NCI-H1930 (cell line): ENCODE measurements at places on chromosomes 2 and 18.

GRCh38 chr2:128293426-128293755, 25.3 kb downstream of the HS6ST1 start:
- no peak for DNase-seq

GRCh38 chr2:233063269-233063975, 3.3 kb downstream of the INPP5D start:
- no peak for DNase-seq

DNA sequence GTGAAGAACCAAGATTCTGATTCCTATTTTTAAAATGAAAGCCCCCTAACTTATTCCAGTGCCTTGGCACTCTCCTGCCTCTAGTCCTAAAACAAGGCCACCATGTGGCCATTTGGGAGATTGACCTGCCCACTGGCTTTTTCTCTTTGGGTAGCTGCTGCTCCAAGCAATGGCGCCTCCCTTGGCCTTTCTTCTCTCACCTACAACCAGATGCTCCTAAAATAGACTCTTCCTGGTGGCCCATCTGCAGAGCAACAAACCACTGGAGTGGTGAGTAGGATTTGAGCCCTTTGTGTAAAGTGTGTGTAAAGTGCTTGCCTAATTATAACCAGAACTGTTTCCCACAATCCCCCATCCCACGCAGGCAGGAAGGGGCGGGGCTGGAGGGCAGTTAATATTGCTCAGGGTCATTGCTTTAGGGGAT, 114.2 kb downstream of the FHOD3 start:
- DNase-seq: peak; percentile 22

DNA sequence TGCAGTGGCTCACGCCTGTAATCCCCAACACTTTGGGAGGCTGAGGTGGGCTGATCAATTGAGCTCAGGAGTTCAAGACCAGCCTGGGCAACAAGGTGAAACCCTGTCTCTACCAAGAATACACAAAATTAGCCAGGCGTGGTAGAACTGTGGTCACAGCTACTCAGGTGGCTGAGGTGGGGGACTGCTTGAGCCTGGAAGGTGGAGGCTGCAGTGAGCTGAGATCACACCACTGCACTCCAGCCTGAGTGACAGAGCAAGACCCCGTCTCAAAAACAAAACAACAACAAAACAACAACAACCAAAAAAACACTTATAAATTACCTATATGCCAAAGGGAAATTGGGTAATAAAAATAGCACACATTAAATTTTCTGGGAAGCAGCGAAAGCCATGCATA, 141.6 kb downstream of the HDAC4 start:
- no peak for DNase-seq

DNA sequence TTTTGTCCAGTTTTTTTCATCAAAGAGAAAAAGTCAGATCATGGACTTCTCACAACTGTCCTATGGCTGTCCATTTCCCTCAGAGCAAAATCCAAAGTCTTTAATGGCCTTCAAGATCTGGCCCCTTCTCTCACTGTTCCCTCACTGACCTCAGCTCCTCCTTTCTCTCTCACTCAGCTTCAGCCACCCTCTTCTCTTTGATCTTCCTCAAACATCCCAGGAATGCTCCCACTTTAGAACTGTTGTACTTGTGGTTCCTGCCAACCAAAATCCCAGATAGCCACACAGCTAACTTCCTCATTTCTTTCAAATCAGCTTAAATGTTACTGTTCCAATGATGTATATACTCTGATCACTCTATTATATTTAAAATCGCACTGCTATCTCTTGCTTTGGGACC, 82.9 kb downstream of the NUP35 start:
- no peak for DNase-seq

DNA sequence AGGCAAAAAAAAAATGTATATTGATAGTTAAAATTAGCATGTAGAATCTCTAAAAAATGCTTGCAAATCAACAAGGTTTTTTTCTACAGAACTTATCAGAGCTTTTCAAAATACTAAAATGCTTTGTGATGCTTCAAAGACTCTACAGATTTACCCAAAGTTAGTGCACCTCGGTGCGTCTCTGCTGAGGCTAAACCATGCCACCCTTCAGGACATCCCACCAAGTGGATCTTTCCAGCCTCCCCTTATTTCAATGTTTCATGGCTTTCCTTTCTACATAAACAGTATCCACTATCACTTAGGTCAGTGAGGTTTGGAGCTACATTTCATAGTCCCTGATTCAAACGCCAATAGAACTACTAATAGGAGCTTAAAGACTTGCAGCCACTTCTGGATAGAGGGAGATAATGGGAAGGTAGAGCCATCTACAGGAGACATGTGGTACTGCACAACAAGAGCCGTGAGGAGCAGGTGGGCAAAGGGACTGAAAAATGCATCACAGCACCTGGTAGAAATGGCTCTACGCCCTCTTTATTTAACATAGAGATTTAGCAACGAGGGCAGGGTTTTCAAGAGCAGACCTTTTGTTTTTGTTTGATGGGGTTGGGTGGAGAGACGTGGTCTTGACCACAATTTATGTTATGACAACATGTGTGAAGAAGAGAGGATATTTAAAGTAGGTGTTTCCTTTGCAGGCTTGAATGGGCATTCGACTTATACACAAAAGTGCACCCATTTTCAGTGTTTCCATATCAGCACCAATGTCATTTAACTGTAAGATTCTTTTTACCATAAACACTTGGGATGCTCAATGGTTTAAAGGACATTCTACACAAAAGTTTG, 56.1 kb upstream of the SLC35G4 start:
- peak; percentile 2 for DNase-seq

GRCh38 chr2:8424997-8425900, 256.6 kb upstream of the ID2 start:
- no peak for DNase-seq

GRCh38 chr2:149399934-149400615, 69.7 kb downstream of the LYPD6 start:
- peak; percentile 28 for DNase-seq

GRCh38 chr2:231800493-231801091, 14.3 kb downstream of the COPS7B start:
- no peak for DNase-seq
